ENCODE measurements at places on chromosomes 13 and 19. TPM values are rescaled to one million over a fixed set of nuclear protein-coding genes. Genes with fewer than 3 reads are reported as not detected.

Gene R3HDM4
- total RNA-seq: 34.6 TPM

Gene FAM124A
- 0.97 TPM for total RNA-seq

Gene LACC1
- total RNA-seq: 18.7 TPM

Gene MAP4K1
- total RNA-seq: not detected

Gene IZUMO1
- not detected for total RNA-seq

Gene URAD
- not detected for total RNA-seq

Gene CEACAM3
- not detected for total RNA-seq

Gene MADCAM1
- total RNA-seq: 0.16 TPM

Gene LRFN3
- total RNA-seq: 5.8 TPM

Gene EDNRB
- total RNA-seq: 0.97 TPM

Gene TEX29
- total RNA-seq: not detected

Gene ZNF628
- total RNA-seq: 4.9 TPM

Gene ZNF626
- total RNA-seq: 28.1 TPM

Gene KRTDAP
- total RNA-seq: not detected

Gene VAV1
- not detected for total RNA-seq

Gene C5AR1
- 0.49 TPM for total RNA-seq

Gene SMIM44
- total RNA-seq: not detected

Gene RGL3
- 1.6 TPM for total RNA-seq

Gene METTL21C
- total RNA-seq: not detected

Gene ADPRHL1
- 2.3 TPM for total RNA-seq

Gene BEST2
- not detected for total RNA-seq

Gene ZIC5
- not detected for total RNA-seq

Gene ZNF284
- total RNA-seq: 3.2 TPM

Gene UPK1A
- not detected for total RNA-seq
